ENCODE measurements at places on chromosomes 1 and 21.

DNA sequence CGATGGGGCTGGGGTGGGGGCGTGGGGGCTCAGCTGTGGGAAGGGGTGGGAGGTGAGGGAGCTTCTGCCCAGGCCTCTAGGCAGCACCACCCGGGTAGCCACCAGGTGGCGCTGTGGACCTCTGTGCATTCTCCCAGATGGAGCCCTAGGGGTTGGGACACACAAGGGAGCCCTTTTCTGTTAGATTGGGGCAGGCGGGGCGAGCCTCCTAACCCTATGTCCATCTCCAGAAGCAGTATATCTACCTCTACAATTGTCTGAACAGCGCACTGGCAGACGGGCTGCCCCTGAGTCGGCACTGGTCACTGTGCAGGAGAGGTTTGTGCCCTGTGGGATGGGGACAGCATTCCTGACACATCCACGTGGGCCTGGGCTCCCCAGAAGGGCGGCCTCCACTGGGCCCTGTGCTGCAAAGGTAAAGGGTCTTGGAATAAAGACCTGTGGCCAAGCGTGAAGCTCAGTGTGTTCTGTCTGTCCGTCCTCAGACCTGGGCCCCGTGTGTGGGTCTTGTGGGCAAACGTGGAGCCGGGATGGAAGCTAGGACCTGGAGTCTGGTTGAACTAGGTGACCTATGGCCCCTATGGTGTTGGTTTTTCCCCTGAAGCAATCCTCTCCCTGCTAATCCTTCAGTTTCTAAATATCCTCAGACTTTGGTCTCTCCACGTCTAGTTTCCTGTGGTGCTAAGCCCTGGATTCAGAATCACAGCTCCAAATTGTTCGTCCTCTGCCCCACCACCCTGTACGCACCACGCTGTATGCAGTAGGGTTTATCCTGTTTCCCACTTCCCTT is 4.4 kb upstream of the LGR6 start:
- peak; percentile 80 for DNase-seq

GRCh38 chr1:160619742-160620277 is 27.0 kb downstream of the SLAMF1 start:
- no peak for DNase-seq

DNA sequence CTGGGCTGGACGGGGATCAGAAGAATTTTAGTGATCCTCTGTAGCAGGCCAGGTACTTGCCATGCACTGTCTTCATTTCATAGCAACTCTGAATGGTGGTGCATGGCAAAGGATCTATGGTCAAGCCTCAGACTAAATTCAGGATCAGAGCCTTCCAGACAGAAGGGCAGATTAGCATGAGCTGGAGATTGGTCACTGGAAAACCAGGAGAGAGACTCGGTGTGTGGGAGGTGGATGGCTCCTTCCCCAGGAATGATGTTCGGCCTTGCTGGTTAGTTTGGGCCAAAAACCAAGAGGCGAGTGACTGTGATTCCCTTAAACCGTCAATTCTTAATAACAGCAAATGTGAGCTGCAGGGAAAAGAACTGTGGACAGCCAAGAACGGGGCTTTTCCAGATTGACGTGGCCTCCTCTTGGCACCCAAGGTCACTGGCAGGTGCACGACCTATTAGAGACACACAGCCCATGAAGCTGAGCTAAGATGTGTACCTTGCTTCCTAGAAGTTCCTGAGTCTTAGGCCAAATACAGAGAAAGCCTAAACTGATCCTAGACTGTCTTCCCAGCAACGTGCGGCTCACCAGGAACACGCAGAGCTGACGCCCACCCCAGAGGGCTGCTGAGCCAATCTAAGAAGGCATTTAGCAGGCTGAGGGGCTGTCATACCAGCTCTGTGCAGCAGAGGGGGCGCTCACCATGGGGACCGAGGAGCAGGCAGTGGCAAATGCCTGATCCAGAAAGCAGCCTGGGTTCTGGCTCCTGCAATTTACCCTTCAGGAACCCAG is 18.5 kb downstream of the ALDH4A1 start:
- DNase-seq = peak; percentile 71

DNA sequence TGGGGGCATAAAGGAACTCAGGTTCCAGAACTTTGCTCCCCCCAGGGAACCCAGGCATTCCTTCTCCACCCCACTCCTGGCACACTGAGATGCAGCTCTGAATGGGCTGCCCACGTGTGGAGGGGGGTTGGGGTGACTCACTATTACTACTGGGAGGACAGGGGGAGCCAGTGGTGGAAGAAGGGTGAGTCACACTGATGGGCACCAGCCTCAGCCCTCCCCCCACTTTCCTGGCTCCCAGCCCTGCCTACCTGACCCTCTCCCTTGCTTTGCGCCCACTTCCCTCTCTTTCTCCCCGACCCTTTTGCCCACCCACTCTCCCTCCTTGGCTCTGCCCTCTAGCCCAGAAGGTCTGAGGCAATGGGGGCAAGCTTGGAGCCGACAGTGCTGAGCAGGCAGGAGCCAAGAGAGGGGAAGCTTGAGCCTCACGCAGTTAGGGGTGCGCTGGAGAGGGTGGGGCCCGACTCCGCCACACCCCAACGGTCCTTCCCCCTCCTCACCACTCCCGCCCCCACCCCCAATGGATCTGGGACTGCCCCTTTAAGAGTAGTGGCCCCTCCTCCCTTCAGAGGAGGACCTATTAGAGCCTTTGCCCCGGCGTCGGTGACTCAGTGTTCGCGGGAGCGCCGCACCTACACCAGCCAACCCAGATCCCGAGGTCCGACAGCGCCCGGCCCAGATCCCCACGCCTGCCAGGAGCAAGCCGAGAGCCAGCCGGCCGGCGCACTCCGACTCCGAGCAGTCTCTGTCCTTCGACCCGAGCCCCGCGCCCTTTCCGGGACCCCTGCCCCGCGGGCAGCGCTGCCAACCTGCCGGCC is at the start of gene LMNA:
Gene LMNA, plus strand, starts transcription at position 611 of the 818 bp plus-strand sequence. CDS start 208 bp downstream, outside the sequence.
- peak; percentile 76 for DNase-seq

DNA sequence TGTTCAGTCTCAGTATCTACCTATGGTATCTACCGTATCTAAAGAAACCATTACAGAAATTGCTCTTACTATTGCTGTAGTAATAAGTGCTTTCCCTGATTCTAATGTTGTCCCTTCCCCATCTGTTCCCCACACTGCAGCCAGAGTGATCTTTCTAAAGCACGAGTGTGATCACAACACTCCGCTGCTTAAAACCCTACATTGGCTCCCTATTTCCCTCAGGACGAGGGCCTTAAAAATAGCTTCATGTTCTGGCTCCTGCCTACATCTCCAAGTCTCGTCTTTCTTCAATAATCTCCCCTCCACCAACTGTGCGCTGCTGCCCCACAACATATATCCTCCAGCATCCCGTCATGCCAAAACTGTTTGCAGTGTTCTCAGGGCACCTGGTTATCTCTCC is 150.6 kb downstream of the SDCCAG8 start:
- DNase-seq = no peak

DNA sequence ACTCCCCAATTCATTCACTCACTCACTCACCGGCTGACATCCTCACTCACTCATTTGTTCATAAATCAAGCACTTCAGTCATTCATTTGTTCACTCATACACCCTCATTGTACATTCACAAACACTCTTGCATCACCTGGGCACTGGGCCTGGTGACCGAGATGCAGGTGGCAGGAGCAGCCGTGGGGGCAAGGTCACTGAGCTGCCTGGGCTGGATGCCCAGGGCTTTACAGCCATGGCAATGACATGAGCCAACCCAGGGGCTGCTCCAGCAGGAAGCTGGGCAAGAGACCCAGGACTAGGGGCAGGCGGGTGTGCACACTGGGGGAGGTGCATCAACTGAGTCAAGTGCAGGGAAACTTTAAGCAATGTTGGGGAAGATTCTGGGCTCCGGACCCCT is 113.6 kb upstream of the IGSF21 start:
- no peak for DNase-seq

GRCh38 chr1:172657586-172657985 is 1.3 kb upstream of the FASLG start:
- no peak for DNase-seq

GRCh38 chr21:29194847-29195246 is 64.4 kb downstream of the MAP3K7CL start:
- no peak for DNase-seq

- no peak for DNase-seq
These were observed 19.8 kb upstream of the FAM110D start for GRCh38 chr1:26138974-26139558.

DNA sequence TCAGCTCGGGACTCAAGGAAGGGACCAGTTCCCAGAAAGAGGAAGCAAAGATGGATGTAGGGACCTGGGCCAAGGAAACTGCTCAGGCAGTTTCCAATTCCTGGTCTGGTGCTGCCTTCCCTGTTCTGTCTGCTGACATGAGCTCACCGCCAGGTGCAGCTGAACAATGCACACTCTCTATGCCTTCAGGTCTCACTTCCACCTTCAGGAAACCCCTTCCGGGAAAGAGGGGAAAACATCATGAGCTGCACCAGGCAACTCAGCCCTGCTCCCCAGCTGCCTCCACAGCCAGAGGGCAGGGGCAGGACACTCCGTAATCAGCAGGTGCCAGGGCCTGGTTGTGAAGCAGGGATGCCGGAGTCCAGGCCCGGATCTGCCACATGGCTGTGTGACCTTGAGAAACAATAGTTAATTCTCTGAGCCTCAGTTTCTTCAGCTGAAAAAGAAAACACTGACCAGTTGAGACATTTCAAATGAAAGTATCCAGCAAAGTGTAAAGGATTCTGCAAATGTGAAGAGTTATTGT is 27.8 kb downstream of the SMIM12 start:
- DNase-seq = no peak

GRCh38 chr1:245825128-245825901 is 670.5 kb downstream of the KIF26B start:
- DNase-seq = no peak

DNA sequence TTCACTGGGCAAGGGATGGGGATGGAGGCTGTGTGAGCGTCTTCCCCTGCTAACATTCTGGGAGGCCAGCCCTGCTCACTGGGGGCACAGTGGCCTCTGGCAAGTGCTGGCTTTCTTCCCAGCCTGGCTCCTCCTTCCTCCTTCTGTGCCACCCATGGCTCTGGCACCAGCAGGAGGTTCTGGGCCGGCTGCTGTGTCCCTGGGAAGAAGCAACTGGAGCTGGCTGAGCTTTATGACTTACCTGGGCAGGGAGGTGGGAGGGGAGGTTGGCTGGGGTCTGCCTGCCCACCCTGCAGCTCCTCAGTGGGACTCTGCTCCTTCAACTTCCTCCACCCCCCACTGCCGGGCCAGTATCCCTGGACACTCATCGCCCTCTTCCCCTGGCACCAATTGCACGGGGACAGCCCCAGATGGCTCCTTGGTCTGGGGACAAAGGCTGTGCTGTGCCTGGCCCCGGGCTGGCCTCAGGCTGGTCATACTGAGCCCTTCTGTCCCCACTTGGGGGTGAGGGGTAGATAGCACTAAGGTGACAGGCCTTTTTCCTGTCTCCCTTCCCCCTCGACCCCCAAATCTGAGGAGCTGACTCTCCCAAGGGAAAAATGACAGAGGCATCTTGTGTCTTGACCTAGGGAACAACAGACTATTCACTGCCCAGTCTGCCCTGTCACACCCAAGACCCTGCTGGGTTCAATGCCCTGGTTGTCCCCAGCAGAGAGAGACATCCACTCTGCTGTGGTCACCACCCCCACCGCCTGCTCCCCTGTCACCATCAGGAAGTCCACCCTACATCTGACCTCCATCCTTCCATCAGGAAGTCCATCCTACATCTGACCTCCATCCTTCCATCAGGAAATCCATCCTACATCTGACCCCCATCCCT is 14.4 kb downstream of the CDK18 start:
- DNase-seq = no peak

GRCh38 chr1:42128964-42129363 is 24.2 kb upstream of the GUCA2B start:
- DNase-seq = no peak

DNA sequence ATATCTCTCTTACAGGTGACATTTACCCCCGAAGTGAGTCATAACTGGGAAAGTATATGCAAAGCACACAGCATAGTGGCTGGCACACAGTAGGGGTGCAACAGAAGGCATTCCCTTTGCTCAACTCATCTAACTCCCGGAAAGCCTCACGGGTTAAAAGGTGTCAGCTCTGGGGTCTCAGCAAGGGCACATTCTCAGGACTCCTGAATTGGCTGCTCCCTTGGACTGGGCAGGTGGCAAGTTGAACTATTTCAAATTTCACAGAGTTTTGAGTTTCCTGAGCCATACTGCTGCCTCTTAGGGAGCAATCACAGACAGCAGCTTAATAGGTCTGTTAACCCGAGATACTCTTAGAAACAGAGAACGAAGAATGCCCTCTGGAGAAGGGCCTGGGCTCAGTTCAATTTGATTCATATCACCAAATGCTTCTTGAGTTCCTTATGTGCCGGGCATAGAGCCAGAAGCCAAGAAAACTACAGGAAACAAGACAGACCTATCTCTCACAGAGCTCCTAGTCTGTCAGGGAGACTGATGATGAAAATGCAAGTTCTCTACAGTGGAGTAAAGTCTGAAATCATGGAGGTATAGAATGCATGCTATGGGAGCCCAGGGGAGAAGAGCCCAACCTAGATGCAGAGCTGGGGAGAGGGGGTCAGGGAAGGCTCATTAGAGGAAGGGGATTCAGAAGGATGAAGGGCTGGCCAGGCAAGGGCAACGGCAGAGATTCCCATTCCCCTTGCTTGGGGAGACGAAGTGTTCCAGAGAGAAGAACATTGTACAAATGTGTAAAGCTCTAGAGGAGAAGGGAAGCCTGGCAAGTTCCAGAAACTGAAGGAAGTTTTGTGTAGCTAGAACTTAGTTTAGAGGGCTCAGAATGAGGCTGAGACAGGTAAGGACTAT is 143.9 kb upstream of the HMGB4 start:
- DNase-seq = no peak

GRCh38 chr21:39776589-39776988 is 31.6 kb downstream of the IGSF5 start:
- DNase-seq = no peak

DNA sequence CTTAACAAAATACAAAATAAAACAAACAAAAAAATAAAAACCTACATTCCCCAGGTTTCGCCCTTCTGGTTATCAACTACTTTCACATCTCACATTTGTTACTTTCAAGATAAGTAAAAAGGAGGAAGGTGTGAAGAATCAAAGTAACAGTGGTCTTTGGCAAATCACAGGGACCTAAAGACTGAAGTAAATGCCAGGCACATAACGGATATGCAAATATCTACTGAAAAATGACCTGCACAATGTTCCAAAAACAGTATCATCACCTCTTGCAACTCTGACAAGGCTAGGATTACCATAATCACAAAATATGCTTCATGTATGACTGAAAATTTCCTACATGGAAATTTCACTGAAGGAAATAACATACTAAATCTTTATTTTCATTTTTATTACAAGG is 29.3 kb downstream of the COP1 start:
- no peak for DNase-seq

DNA sequence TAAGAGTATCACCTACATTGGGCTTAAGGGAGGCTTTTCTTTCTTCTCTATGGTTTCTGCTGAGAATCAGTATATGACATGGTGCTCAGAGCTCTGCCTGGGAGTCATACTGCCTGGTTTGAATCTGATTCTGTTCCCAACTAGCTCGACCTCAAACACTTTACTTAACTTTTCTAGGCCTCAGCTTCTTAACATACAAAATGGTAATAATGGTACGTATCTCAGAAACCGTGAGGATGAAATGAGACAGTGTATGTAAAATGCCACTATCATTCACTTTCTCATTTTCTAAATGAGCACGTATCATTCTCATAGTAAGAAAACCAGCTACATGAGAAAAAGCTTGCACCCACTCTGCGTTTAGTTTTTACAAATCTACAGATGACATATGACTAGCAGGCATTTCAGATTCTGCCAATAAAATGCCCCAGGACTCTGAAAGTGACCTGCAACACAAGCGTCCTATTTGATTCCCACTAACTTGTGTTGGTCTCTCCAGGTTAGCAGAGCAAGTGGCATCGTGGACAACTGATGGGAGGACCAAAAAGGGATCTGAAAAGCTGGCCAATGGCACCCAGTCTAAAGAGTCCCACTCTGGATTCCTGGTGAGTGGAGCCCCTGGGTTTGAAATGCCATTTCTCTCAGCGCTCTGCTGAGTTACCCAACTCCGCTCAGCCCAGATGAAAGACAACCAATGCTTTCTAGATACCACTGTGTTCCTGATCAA is 6.1 kb downstream of the CTNNBIP1 start:
- DNase-seq = no peak
